ENCODE measurements at places on chromosomes 12 and 14. TPM values are rescaled to one million over a fixed set of nuclear protein-coding genes. Genes with fewer than 3 reads are reported as not detected.

GRCh38 chr14:70700955-70701585 is 59.4 kb downstream of the TTC9 start:
- no peak overlapping the region for H3K4me3 ChIP-seq
- no peaks in the 10 kb centered on the region for H3K27me3 ChIP-seq
- H3K36me3 ChIP-seq, result no peaks in the 10 kb centered on the region
- peaks cover 33% of the 10 kb centered on the region for H3K4me1 ChIP-seq

- no peak overlapping the region for H3K4me3 ChIP-seq
- H3K36me3 ChIP-seq, result no peaks in the 10 kb centered on the region
- no peaks in the 10 kb centered on the region for H3K4me1 ChIP-seq
- peaks cover 4% of the 10 kb centered on the region for H3K27me3 ChIP-seq
Measured at GRCh38 chr14:92309968-92310530, 12.9 kb upstream of the SLC24A4 start.

GRCh38 chr14:99667045-99667444 is 17.1 kb upstream of the CYP46A1 start:
- no peaks in the 10 kb centered on the region for H3K36me3 ChIP-seq
- no peak overlapping the region for H3K27ac ChIP-seq
- H3K4me3 ChIP-seq, result no peak overlapping the region
- H3K27me3 ChIP-seq, result peaks cover 6% of the 10 kb centered on the region
- DNase-seq, result no peak
- peaks cover 41% of the 10 kb centered on the region for H3K4me1 ChIP-seq

DNA sequence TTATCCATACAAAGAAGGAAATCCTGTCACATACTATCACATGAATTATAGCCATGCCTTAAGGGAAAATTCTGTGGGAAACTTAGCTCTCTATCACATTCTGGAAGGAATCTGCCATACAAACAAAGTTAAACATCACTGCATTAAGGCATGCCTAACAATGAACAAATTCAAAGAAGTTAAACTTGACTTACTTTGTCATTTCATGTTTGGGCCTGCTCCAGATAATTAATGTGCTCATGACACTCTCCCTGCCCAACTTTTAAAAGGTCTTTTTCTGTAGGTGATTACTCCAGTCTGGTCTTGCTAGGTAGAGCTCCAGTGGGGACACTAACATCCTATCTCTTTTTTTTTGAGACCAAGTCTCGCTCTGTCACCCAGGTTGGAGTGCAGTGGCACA is 230.5 kb downstream of the AEBP2 start:
- H3K27me3 ChIP-seq, result no peaks in the 10 kb centered on the region
- DNase-seq, result no peak
- no peaks in the 10 kb centered on the region for H3K36me3 ChIP-seq
- no peaks in the 10 kb centered on the region for H3K4me1 ChIP-seq
- no peak overlapping the region for H3K4me3 ChIP-seq

Gene HOTAIR
- not detected for total RNA-seq

Gene SSPN
- not detected for total RNA-seq

DNA sequence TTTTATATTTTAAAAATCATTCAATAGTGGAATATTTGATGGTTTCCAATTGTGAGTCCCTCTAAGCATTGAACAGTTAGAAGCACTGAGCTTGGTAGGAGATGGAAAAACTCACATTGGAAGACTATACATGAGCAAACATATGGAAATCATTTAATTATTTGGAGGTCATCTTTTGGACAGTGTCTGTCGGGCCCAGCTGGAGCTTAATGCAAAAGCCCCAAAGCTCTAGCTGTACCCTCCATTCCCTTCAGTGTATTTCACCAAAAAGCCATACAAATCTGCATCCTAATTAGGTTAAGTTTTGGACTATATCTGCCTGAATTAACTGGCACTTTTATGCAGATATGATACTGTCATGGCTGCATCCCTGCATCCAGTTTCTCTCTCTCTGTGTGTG is 365.7 kb downstream of the FLRT2 start:
- H3K4me1 ChIP-seq, result no peaks in the 10 kb centered on the region
- no peak overlapping the region for H3K27ac ChIP-seq
- H3K36me3 ChIP-seq, result no peaks in the 10 kb centered on the region
- H3K27me3 ChIP-seq, result no peaks in the 10 kb centered on the region
- DNase-seq, result no peak

Gene SERPINA10
- 20.1 TPM for total RNA-seq

DNA sequence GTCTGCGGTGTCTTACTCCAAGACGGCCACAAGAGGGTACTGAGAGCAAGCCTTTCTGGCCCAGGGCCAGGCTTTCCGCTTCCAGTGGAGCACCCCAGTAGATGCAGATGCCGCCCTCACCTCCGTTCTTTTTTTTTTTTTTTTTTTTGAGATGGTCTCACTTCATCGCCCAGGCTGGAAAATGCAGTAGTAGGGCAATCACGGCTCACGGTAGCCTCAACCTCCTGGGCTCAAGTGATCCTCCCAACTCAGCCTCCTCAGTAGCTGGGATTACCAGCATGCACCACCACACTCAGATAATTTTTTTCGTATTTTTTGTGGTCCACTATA is 5.6 kb upstream of the LBHD2 start:
- peaks cover 35% of the 10 kb centered on the region for H3K4me1 ChIP-seq
- H3K27ac ChIP-seq, result no peak overlapping the region
- peaks cover 32% of the 10 kb centered on the region for H3K27me3 ChIP-seq
- peak; percentile 73 for DNase-seq

Gene KRT6C
- total RNA-seq, result not detected

Gene ABHD12B
- not detected for total RNA-seq

Gene ZDHHC22
- not detected for total RNA-seq

DNA sequence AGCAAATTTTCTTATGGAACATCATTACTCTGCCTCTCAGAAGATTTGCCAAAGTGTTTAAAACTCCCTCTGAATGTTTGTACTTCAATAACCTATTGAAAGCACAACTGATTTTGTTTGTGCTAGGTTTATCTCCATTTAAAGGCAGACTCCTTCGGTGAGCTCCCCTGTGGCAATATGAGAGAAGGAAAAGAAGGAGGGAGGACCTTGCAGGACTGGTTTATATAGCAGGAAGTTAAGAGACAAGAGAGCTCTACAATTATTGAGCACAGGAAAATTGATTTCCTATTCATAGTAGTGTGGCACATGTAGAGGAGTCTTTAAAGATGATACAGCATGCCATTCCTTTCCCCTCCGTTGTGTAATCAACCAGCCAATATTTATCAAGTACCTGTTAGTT is 75.5 kb downstream of the PDE3A start:
- H3K4me3 ChIP-seq, result no peak overlapping the region
- H3K36me3 ChIP-seq, result no peaks in the 10 kb centered on the region
- H3K4me1 ChIP-seq, result no peaks in the 10 kb centered on the region
- DNase-seq, result no peak
- H3K27me3 ChIP-seq, result no peaks in the 10 kb centered on the region
